Stimulated activated CD8-positive, alpha-beta memory T cell treated with anti-CD3 and anti-CD28 coated beads, Interleukin-4, amount 100 ng/mL, for 24 hours (primary cell): ENCODE measurements at places on chromosomes 16 and 17.

DNA sequence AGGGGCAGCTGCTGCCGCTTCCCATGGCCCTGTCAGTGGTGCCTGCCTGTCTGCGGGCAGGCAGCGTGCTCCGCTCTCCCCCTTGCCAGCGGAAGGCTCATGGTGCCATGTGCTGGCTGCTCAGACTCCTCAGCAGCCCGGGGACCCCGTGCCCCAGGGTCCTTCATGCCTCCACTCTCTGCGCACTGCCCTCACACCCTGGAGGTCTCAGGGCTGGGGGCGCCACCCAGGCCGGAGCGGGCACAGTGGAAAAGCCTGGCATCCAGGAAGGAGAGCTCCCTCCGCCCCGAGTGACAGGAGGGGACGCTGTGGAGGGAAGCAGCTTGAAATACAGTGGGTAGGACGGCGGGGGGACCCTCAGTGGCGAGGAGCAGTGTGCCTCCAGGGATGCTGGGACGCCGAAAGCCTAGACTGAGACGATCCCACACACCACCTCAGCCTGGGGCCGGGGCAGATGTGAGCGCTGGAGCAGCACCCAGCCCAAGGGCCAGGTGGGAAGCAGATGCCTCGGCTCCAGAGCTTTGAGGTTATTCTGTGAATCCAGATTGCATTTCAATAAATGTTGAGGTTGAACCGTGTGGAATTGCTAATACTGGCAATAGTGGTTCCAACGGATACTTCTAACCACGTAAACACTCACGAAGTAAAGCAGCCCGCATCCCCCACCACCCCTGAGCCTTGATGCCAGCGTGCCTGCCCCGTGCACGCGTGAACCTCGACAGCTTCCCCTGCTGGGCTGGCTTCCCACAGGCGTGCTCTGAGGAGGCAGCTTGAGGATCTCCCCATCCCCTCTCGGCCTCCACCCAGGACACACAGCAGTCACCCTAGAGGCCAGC, 6.5 kb downstream of the TMEM204 start:
- no peak for DNase-seq

DNA sequence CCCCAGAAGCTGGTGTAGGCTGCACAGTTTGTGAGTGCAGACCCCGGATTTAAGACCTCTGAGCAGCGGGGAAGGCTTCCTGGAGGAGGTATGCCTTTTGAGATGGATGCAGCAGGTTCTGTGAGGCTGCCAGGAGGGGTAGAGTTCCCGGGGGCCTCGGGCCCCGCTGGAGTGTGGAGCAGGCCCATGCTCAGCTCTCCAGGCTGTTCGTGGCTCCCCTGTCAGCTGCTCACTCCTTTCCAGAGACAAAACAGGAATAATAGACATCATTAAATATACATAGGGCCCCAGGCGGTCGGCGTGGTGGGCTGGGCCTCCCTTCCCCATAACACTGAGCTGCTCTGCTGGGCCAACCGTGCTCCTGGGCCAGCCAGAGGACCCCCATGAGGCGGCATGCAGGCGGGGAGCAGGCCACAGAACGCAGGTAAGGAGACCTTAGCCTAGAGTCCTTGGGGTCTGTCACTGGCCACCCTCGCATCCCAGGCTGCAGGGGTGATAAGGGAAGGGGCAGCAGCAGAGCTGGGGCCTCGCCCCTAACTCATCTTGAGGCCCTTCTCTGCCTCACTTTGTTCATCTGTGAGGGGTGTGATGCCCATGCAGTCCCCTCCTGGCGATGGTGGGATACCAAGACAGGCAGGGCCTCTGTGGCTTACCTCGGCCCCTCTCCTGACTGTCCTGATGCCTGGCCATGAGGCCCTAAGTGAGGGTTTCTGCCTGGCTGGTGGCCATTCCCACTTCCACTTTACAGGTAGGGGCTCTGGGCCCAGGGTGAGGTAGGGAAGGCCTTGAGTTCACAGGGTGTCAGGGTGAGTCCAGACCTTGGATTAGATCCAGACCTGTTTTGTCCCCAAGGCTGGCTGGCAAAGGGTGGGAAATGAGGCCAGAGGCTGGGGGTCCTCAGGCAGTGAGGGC, at the start of gene MYO15A:
Gene MYO15A, plus strand, starts transcription at position 356 of the 912 bp plus-strand sequence. CDS start 10,045 bp downstream, outside the sequence.
- no peak for DNase-seq

- DNase-seq, result peak; percentile 53
These were observed 4.8 kb upstream of the ITGA3 start for GRCh38 chr17:50051082-50051576.

DNA sequence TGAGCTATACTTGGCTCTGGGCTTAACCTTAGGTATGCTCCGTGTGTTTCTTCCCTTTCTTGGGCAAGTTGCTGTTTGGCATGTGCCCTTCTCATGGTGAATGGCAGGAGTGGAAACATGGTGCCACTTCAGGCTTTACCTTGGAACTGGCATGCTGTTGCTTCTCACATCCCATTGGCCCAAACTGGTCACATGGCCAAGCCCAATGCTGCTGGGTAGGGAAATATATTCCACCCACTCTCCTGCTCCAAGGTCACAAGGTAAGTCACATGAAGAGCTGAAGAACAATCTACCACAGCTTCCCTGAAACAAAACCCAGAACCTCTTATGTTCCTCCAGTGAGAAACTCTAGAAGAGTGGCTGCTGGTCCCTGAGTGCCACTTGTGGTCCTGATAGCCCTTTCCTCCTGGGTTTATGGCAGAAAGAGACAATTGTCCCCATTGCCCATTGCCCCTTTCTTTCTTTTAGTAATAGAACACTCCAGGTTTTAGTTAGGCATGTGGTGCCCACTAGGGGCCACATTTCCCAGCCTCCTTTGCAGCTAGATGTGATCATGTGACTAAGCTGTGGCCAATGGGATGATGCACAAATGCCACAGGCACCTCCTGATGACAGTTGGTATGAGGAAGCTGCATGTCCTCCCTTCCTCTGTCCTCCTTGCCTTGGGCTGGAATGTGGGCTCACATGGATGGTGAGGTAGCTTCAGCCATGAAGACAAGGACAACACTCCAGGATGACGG, 50.3 kb downstream of the MEOX1 start:
- DNase-seq, result no peak

- DNase-seq, result no peak
These were observed 9.7 kb downstream of the ABCC12 start for GRCh38 chr16:48146131-48146530.

GRCh38 chr16:85588562-85589503, 24.3 kb upstream of the GSE1 start:
- no peak for DNase-seq

DNA sequence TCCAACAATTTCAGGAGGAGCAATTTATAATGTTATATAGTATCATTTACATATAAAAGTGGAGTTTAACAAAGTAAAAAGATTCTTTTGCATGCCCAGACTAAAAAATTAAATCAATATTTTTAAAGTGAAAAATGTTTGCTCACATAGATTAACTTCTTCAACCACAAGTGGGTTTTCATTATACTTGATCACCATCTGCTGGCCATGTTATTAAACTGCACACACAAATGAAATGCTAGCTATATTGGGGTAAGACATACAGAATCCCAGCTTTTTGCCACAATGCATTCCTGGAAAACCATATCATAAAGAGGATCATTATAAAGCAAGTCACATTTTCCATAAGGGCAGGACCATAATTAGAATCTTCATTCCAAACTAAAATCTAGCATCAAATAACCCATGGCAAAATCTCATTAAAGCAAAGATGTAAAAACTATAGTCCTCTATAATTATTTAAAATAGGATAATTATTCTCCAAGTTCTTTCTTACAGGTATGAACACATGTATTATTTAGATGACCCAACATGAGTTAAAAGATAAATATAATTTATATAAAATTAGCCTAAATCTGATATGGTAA, 26.3 kb downstream of the CEP112 start:
- no peak for DNase-seq
